ENCODE measurements at places on chromosomes 2 and 18. TPM values are rescaled to one million over a fixed set of nuclear protein-coding genes. Genes with fewer than 3 reads are reported as not detected.

Gene KCNJ3
- total RNA-seq = 15.7 TPM

Gene SFTPB
- not detected for total RNA-seq

Gene LBX2
- not detected for total RNA-seq

Gene RAB31
- 19.7 TPM for total RNA-seq

Gene FIGN
- 4.4 TPM for total RNA-seq

Gene RAB3GAP1
- total RNA-seq = 86.4 TPM

Gene SCN7A
- total RNA-seq = 0.94 TPM

Gene GAREM1
- total RNA-seq = 33.5 TPM

Gene MAP3K19
- 1.6 TPM for total RNA-seq

Gene PLCD4
- 2.2 TPM for total RNA-seq

Gene TTLL4
- total RNA-seq = 21.9 TPM

Gene ALK
- 2.5 TPM for total RNA-seq

Gene PAIP2B
- total RNA-seq = 14.1 TPM

Gene COLEC11
- 0.31 TPM for total RNA-seq

Gene POLE4
- total RNA-seq = 22.8 TPM

Measured in parietal lobe (tissue), 2 donors.